ENCODE measurements at places on chromosomes 5 and 9.
A peak's percentile ranks its signal among the peaks of the same experiment; 100 is the strongest.

DNA sequence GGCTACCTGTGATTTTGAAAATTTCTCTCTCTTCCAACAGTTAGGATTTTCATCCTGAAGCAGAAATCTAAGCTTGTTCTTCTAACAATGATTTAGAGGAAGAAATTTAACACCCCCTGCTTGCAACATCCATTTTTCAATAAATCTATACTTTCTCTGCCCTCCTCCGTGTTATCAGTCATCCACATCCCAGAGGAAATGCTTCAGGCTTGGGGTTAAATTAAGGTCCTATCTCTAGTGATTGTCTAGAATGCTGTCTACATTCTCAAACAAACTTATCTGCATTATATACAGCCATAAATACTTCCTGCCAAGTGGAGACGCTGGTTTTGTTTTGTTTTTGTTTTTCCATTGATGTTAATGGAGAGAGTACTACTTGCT, 371.0 kb downstream of the CSNK1G3 start:
- no peak for DNase-seq

DNA sequence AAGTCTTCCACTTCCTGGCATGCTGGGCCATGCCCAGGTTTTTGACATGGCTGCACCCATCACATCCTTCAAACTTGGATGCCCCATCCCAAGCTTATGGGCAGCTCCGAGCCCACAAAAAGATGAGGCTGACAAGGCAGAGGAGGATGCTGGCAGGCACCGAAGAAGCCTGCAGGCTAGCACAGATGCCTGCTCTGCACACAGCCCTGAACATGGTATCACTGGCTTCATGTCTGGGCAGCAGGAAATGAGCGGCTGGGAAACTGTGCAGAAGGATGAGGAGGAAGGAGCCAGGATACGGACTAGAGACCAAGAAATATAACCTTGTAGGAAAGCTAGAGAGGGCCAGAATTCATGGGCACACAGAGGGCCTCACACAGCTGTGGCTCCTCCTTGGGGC, 14.8 kb downstream of the CAMK2A start:
- DNase-seq, result no peak

DNA sequence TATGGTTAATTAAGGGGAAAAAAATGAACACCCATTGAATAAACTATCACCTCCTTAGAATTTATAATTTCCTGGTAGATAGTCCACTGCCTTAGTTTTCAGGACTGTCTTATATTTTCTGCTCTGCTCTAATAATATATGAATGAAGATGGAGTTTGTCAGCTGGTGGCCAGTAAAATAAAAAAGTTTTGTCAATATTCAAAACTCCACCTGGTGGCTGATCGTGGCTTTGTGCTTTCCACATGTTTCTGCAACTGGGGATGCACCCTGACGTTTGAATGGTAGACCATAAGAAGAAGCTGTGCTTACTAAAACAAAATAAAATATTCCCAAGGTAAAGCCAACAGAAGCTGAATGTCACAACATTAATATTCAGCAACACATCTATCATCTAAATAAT, 286.6 kb upstream of the IZUMO3 start:
- DNase-seq, result peak; percentile 26

DNA sequence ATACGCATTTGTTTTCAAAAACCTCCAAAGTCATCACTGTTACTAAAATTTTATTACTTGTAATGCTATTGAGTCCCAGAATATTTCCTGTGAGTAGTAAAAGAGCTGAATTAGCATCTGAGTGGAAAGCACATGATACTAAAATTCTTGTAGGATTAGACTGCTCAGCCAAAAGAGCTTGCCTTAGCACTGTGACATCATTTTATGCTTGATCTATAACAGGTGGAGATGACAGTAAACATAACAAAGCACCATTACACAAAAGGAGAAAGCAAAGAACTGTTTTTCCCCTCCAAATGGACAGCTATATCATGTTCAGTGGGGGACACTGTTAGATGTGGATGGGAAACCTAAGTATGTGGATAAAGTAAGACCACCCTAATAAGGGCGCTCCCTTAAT, 5.8 kb upstream of the JAK2 start:
- DNase-seq, result no peak

GRCh38 chr9:107727086-107727780, 237.7 kb upstream of the KLF4 start:
- no peak for DNase-seq

GRCh38 chr5:148952097-148952867, 110.6 kb downstream of the SH3TC2 start:
- DNase-seq, result no peak
